ENCODE measurements at places on chromosomes 11 and 22.
A peak's percentile ranks its signal among the peaks of the same experiment; 100 is the strongest.

GRCh38 chr11:87255589-87255988 is 217.9 kb downstream of the TMEM135 start:
- no peak for DNase-seq

DNA sequence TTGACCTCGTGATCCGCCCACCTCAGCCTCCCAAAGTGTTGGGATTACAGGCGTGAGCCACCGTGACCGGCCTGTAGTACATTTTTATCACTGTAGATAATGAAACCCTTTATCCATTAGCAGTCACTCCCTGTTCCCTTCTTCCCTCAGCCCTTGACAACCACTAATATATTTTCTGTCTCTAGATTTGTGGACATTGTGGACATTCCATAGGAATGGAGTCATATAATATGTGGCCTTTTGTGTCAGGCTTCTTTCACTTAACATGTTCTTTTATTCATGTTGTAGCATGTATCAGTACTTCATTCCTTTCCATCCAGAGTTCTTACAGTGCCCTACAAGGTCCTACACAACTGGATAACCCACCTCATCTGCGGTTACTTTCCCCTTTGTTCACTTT is 30.5 kb downstream of the RRM1 start:
- no peak for DNase-seq

GRCh38 chr11:98099371-98099770 is 921.4 kb upstream of the CNTN5 start:
- DNase-seq: no peak

- no peak for DNase-seq
These were observed 950 bp downstream of the FERMT3 start for GRCh38 chr11:64207256-64208085.

- no peak for DNase-seq
These were observed 20.3 kb downstream of the TEF start for GRCh38 chr22:41401781-41402648.

GRCh38 chr11:19651028-19651427 is 61.6 kb upstream of the NAV2 start:
- DNase-seq: no peak

DNA sequence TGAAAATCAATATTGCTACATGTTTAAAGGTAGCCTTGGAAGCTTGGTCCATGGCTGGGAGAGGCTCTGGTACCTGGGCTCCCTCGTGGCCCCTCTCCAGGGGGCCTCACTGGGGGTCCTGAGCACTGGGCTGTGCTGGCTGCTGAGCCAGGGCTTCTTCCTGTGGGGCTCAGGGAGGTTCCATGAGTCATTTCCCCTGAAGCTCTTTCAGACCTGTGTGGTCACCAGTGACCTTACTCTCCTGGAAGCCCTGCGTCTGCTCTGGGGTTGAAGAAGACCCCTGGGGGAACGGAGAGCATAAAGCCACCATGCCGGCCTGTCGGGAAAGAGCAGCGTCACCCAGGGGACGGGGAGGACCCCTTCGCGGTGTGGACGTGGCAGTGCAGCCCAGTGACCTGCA is 389.0 kb downstream of the TBC1D22A start:
- no peak for DNase-seq

DNA sequence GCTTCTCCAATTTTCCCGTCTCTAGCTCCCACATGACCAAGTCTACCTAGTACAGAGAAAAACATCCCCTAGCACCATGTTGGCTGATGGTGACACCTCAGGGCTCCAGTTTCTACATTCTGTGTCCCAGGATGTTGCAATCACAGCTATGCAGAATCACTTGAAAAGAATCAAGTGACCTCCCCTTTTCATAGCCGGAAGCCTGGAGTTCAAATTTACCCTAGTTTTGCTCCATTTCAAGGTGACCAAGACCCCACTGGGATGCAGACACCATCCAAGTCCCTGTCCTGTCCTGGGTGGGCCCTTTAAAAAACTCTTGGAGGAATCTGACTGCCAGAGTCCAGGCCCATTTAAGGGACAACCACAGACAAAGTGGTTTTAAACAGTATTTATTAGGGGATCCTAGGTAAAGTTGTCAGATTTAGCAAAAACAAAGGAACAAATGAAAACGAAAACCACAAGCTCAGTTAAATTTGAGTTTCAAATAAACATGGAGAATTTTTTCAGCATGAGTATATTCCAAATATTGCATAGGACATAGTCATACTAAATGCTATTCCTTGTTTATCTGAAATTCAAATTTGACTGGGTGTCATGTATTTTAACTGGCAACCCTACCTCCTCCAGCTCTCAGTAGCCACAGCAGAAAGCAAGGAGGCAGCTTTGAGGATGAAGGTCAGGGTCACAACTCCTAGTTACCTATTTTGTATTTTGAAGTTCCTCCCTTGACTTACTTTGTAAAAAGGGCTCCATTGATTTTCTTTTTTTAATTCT is 52.4 kb downstream of the MIAT start:
- peak; percentile 6 for DNase-seq

GRCh38 chr22:32650553-32651345 is 150.8 kb upstream of the TIMP3 start:
- DNase-seq: no peak

DNA sequence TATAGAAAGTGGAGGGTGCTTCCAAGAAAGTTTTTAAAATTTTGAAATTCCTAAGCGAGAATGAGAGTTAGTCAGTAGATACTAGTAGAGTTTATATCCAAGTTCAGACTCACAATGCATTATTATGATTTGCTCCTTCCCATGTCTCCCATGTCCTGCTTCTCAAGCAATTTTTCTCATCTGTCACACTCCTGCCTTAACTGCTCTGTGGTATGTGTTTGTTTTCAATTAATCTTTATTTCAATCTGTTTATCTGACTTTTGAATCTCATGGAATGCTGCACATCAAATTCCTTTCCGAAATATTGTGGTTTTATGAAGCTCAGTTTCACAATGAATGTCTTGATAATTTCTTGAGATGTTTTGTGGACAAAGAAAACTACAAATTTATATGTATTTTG is 18.1 kb downstream of the THY1 start:
- no peak for DNase-seq

- DNase-seq: no peak
These were observed 10.6 kb upstream of the MYO7A start for GRCh38 chr11:77117492-77117891.

DNA sequence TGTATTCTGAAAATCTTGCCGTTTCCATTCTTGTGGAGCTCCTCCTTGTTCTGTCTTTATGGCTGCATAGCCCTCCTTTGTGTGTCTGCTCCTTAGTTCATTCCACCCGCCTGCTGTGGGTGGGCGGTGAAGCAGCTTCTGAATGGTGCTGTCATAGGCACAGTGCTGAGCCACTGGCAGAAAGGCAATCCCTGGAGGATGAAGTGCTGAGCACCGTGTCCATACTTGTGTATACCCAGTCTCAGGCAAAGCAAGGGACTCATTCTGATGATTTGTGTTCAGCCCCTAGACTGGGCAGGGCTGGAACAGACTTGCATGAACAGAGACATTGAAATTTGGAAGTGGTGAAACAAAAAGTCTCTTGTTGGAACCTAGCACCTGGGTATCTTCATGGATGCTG is 134.9 kb downstream of the MYO18B start:
- DNase-seq: no peak

- DNase-seq: no peak
These were observed 18.8 kb downstream of the LUZP2 start for GRCh38 chr11:24515632-24516031.

- no peak for DNase-seq
These were observed 14.6 kb upstream of the STK33 start for GRCh38 chr11:8608652-8609051.

GRCh38 chr22:36961626-36962025 is 48.2 kb downstream of the CSF2RB start:
- no peak for DNase-seq

- peak; percentile 92 for DNase-seq
These were observed at the start of gene CDC42EP1 for GRCh38 chr22:37559901-37560607. Gene CDC42EP1 (plus strand): TSS chr22:37560480. CDS start chr22:37566350, 5,870 bp downstream.

- DNase-seq: no peak
These were observed 6.6 kb upstream of the FXYD6 start for GRCh38 chr11:117883063-117883462.

DNA sequence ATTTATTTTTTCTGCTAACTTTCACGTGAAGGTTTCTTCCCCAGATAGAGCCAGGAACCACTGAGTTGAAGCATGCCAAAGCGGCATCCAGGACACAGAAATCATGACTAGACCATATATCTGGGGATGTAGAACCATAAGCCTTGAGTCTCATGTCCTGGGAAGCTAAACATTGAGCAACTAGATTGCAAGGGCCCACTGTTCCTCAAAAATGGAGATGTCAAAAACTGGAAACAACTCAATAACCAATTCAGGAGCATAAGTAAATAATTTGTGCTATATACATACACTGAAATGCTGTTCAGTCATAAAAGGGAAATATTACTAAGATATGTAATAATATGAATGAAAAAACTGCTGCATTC is 29.0 kb upstream of the CARD16 start:
- DNase-seq: no peak

DNA sequence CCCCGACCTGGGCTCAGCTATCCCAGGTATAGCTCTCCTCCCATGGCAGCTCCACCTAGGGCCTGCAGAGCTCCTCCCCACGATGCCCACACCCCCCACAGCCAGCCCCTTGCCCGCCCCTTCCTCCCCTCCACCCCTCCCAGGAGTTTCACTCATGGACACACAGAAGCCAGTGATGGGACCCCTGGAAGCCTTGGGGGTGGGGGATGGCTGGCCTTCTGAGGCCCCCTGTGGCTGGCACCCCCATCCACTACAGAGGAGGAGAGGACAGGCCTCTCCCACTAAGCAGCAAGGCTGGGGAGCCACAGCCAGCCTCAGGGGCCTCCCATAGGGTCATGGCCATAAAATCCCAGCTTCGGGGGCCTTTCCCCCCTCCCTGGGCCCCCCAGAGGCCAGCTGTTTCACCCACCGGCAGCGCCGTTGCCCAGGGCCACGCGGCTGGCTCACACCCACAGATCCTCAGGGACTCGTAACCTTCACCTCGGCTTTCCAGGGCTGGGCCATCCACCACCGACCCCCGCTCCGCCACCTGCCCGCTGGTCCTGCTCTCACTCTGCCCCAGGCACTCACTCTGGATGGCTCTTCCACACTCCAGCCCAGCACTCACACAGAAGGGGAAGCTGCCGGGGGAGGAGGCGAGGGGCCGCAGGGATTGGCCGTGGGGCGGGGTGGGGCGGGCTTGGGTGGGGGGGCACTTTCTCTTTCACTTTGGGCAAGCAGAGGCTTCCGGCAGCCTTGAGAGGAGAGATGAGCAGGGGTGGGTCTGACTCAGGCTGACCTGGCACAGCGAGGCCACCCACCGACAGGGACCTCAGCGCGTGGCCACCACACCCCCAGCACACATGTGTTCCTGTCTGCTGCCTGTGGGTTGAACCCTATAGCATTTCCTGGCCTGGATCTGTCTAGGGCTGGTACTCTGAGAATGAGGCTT is 2.2 kb downstream of the SLC25A22 start:
- DNase-seq: no peak

DNA sequence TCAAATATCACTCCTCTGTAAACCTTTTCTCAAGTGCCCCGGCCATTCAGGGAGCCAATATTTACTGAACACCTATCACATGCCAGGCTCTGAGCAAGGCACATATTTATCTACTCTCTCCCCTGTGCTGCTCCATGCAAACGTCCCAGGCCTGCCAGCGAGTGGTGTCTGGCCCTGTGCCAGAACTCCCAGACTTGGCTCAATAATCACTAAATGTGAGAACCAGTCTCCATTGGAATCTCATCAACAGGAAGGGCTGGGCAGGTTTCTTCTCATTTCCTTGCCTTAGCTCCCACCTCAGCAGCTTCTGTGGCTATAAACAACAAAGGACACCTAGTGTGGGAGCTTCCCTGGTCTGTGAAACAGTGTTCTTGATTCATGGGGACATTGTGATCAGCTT is 21.7 kb downstream of the RASSF10 start:
- no peak for DNase-seq

GRCh38 chr11:65439331-65440181 is 17.0 kb downstream of the NEAT1 start:
- DNase-seq: peak; percentile 59

DNA sequence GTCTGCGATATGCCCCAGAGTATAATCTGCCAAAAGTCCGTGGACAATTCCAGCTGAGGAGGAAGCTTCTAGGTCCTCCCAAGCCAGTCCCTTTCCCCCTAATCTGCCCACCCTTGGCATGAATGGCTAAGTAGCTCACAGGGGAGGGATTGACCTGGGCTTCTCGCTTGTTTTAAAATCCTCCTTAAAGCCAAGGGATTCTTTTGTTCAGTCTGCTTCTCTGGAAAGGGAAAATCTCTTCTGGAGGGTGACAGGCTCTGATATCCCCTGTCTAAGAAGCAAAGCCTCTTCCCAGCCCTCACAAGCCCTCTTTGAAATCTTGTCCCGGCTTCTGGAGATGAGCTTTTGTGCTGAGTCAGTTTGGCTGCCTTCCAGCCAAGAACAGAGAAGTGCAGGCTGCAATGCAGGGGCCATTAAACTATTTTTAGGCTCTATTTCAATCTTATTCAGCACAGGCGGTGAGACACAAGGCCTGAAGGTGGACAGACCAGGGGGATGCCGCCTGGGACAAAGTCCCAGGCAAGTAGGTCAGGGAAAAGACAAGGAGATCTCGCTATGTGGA is 23.9 kb downstream of the NEFH start:
- DNase-seq: no peak

DNA sequence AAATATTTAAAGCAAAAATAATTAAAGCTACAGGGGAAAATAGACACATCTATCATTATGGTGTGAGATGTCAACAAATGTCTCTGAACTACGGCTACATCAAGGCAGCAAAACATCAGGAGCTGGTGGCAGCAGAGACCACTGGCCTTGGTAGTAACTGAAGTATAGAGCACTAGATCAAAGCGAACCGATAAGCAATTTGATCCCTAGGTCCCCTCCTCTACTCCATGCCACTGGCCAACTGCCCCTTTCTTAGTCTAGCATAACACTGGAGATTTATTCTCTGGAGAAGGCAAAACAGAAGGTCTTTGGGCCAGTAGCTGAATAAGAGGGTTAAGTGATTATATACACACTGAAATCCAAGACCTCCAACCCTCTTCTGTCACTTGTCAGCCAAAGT is 13.6 kb upstream of the RAB3IL1 start:
- DNase-seq: no peak

DNA sequence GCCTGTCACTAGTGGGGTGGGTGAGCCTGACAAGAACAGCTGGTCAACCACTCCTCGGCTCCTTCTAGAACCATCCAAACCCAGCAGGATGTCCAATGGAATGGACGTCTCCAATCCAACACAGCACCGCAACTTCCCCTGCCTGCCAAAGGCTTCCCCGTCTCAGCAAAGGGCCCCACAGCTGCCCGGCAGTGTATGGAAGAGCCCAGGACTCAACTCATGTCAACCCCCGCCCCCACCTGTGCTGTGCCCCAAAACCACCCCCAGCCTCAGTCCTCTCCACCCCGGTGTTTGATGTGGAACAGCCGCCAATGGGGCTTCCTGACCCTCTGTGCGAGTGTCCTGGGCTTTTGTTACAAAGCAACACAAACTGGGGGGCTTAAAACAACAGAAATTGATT is 223.8 kb downstream of the CTTN start:
- DNase-seq: no peak

DNA sequence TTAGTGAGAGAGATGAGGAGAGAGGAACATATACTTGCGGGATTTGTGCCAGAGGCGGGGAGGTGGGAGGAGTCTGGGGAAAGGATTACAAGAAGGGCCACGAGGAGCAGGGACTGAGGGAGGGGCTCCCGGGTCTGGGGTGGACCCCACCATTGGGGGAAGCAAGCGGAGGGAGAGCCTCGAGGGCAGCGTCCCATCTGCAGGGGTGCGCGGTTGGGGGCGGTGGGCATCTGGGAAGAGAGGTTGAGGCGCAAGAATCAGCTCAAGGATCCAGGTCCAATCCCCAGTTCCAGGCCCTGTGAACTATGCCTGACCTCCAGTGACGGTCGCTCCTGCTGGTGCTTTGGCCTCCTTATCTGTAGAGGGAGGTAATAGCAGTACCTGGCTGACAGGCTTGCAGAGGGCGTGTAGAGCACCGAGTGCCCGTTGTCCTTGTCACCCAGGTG is 38.0 kb downstream of the ADAMTS15 start:
- DNase-seq: no peak
